ENCODE measurements at places on chromosomes 6 and 20. TPM values are rescaled to one million over a fixed set of nuclear protein-coding genes. Genes with fewer than 3 reads are reported as not detected.

The HLA-DOB gene
- total RNA-seq, result not detected

The GMPR gene
- total RNA-seq, result 34.9 TPM

The KIF6 gene
- total RNA-seq, result 2.6 TPM

The HLA-DQA1 gene
- not detected for total RNA-seq

The HMGCLL1 gene
- total RNA-seq, result not detected

The BCKDHB gene
- 20.5 TPM for total RNA-seq

The PTK6 gene
- 0.48 TPM for total RNA-seq

The BMP5 gene
- not detected for total RNA-seq

The ARMH2 gene
- total RNA-seq, result not detected

The ADGRF4 gene
- under 0.01 TPM for total RNA-seq

The TFB1M gene
- total RNA-seq, result 20.3 TPM

The MUCL3 gene
- not detected for total RNA-seq

The RPS10 gene
- 3,560 TPM for total RNA-seq

The SNAI1 gene
- 1.7 TPM for total RNA-seq

The MCCD1 gene
- not detected for total RNA-seq

The MYH7B gene
- total RNA-seq, result not detected

The SOD2 gene
- total RNA-seq, result 79.5 TPM

The MARCKS gene
- 168 TPM for total RNA-seq

The KIAA1755 gene
- total RNA-seq, result 1.1 TPM

The IL17A gene
- total RNA-seq, result 0.12 TPM

The COL11A2 gene
- total RNA-seq, result not detected

The HEY2 gene
- 0.36 TPM for total RNA-seq

The RIMS4 gene
- not detected for total RNA-seq

The HLA-DQB2 gene
- total RNA-seq, result not detected

The SLC52A3 gene
- not detected for total RNA-seq

The GSTA2 gene
- total RNA-seq, result not detected

The CCN5 gene
- total RNA-seq, result not detected

The THBD gene
- total RNA-seq, result 18.0 TPM

The RAET1L gene
- not detected for total RNA-seq

The FNDC1 gene
- not detected for total RNA-seq

The LTV1 gene
- 30.5 TPM for total RNA-seq

The SLPI gene
- total RNA-seq, result not detected

The DEFB126 gene
- not detected for total RNA-seq

The KCNQ5 gene
- total RNA-seq, result not detected

The PPARD gene
- total RNA-seq, result 11.1 TPM

The ZNF334 gene
- total RNA-seq, result not detected

The HLA-DMA gene
- 10.1 TPM for total RNA-seq

The ZNF133 gene
- 29.7 TPM for total RNA-seq

The RAMACL gene
- total RNA-seq, result 0.24 TPM

The PYGB gene
- total RNA-seq, result 70.8 TPM

The FLRT3 gene
- 1.4 TPM for total RNA-seq

The AIF1 gene
- not detected for total RNA-seq

The NOX3 gene
- total RNA-seq, result not detected

The SAMD5 gene
- 0.10 TPM for total RNA-seq

The VSX1 gene
- total RNA-seq, result 2.8 TPM

The TRDN gene
- total RNA-seq, result not detected

The CLIC5 gene
- 0.10 TPM for total RNA-seq

The FGD2 gene
- total RNA-seq, result not detected

The ULBP1 gene
- 0.20 TPM for total RNA-seq

The MCM8 gene
- total RNA-seq, result 47.8 TPM

The RNF144B gene
- not detected for total RNA-seq

The IRF4 gene
- 0.24 TPM for total RNA-seq

The FAM83B gene
- total RNA-seq, result not detected

The GRM1 gene
- 0.12 TPM for total RNA-seq

The FAM8A1 gene
- 12.1 TPM for total RNA-seq

The C20orf204 gene
- 1.7 TPM for total RNA-seq

The TULP4 gene
- 49.3 TPM for total RNA-seq
